ENCODE measurements at places on chromosomes 5 and 9. TPM values are rescaled to one million over a fixed set of nuclear protein-coding genes. Genes with fewer than 3 reads are reported as not detected.

Gene PCDHGB1
- 2.5 TPM for total RNA-seq

Gene PFN3
- not detected for total RNA-seq

Gene FRMD3
- 8.0 TPM for total RNA-seq

Gene PCSK1
- 1.8 TPM for total RNA-seq

Gene FRMPD1
- 0.71 TPM for total RNA-seq
